ENCODE measurements at places on chromosomes 12 and 14.

DNA sequence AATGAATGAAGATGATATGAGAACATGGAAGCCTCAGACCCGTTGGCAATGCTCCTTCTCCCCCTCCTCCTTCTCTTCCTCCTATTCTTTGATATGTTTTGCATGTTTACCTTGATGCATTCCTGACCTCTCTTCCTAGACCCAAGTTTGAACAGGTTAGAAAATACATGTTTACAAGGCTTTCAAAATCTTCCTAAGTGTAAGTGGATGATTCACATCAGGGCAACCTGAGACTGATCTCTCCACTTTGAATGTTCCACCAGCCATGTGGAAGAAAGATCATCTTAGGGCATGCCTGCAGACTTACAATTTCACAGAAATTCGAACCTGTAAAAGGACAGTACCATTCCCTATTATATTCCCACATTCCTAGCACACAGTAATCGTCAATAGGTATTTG lies 18.0 kb upstream of the LDHB start:
- no peak for DNase-seq

DNA sequence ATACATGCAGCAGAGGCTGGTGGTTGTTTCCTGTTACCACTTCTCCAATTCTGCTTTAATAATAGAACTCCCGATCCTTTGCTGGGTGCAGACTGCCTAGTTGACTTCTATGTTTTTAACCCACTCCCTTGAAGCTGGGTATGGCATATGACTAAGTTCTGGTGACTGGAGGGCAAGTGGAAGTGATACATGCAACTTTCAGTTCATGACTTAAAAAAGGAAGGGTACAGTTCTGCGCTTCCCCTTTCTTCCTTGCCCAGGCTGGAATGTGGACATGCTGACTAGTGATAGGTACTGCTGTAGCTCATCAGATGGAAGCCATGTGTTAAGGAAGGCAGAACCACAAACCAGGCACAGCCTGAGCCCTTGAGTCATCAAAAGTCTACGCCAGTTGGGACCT lies 2.4 kb upstream of the A2M start:
- DNase-seq, result peak; percentile 86

- DNase-seq, result peak; percentile 27
Measured at GRCh38 chr14:95432144-95433093, 84.0 kb downstream of the SYNE3 start.

- no peak for DNase-seq
Measured at GRCh38 chr12:68344126-68344525, 12.0 kb upstream of the MDM1 start.

- no peak for DNase-seq
Measured at GRCh38 chr12:31527083-31527482, 63.9 kb downstream of the DENND5B start.

- DNase-seq, result peak; percentile 18
Measured at GRCh38 chr12:32897281-32897610, 669 bp upstream of the PKP2 start.

DNA sequence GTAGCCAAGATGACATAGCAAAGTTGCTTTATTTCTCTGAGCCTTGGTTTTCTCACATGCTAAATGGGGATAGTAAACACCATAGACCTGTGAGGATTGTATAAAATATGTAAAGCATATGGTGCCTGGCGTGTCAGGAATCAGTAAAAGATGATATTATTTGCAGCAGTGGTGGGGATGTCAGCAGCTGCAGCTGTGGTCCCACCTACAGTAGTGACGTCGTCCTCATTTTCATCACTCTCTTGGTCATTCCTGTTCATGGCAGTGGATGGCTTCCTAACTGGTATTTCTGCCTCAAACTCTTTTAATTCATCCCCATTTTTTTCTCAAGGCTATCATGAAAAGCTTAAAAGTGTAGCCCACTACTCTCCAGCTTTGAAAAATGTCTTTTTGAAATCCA lies 12.1 kb downstream of the BMAL2 start:
- no peak for DNase-seq

GRCh38 chr12:29035112-29035511 lies 114.0 kb upstream of the FAR2 start:
- DNase-seq, result no peak

DNA sequence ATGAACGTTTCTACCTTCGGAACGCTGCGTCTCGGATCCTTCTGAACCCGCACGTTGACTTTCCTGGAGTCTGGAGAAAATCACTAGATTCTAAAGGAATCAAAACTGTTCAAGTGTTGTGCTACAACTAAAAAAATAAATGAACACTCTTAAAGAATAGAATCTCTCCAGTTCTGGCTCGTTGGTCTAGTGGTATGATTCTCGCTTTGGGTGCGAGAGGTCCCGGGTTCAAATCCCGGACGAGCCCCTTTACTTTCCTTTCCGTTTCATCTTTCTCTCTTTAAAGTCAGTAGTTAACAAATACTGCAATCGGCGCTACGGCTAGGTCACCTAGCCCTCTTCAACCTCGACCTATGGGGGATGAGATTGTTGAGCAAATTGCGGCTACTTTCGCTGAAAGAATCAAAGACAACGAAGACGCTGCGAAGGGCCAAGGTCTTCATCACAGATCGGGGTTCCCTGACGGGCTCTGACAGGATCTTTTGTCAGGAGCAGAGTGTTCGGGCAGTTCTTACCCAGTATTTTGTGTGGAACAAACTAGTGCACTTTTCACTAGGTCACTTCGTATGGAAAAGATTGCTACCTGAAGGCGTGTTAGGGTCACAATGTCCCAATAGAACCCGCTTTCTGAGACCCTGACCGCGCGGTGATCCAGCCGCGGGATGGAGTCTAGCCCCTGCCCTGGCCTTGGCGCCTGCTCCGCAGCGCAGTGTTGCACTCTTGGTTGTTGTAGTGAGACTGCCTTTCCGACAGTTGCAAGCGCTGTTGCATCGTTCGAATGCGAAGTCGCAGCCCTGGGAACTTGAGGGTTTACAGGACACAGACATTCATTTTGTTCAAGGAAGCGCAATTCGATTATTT lies 8.4 kb downstream of the OR6S1 start:
- peak; percentile 92 for DNase-seq

DNA sequence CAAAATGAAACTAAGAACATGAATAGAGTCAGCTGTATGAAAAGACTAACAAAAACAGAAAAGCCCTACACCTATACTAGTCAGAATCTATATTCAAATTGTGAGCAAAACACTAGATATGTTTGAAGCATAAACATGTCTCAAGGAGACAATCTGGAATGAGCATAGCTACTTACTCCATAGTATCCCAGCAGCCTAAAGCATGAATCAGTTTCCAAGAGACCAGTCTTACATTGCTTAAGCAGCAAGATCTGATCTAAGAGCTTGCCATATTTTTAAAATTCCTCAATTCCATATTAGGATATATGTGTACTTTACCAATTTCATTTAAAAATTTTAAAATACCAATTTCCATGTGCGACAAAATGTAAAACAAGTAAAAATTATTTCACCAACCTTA lies 7.7 kb downstream of the CAPS2 start:
- no peak for DNase-seq

GRCh38 chr14:69262516-69262915 lies 2.6 kb downstream of the GALNT16 start:
- DNase-seq, result no peak

DNA sequence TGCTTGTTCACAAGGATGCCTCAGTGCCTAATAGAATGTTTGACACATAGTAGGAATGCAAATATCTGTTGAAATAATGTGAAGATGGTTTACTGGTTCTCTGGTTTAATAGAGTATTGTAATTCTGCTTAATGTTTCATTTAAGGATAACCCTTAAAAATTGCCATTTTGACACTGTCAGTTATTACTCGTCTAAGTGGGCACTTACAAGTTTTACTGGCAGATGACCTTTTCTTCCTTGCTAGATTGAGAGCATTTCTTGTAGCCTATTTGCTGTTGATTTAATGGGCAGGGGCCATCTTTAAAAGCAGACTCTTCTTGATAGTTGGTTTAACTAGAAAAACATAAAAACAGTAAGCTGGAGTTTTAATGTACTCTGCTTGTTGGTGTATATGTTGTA lies 1.9 kb downstream of the TMEM263 start:
- DNase-seq, result peak; percentile 26

DNA sequence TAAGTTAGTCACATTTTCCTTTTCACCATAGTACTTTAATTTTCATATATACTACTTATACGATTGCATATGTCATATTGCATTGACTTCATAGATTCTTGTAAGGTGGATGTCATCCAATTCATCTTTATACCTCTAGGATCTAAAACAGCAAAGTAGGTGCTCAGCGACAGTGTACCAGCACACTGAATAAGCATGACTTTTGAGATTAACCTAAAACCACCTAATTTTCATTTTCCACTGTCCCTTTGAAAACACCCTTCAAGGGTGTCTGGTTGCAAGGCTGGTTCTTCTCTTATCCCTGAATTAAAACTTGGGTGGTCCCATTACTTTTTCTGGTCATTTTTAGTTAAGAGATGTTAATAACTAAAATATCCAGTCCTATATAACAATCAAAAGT lies 4.4 kb downstream of the GPR19 start:
- DNase-seq, result no peak

DNA sequence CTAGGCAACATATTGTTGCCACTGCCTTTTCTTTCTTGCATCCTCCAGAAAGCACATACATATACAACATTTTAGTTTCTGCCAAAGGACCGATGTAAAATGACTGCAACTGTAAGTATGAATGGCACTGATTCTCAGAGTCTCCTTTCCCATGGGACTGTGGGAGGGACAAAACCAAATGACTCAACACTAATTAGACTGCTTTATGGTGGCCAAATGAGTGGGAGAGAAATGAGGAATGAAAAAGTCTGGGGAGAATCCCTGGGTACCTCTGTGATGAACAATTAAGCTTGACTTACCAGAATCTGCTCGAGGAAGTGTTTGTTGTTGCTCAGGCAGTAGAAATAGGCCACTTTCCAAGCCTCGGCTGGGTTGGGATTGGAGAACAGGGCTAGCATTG lies 10.1 kb downstream of the ZFYVE26 start:
- DNase-seq, result no peak

DNA sequence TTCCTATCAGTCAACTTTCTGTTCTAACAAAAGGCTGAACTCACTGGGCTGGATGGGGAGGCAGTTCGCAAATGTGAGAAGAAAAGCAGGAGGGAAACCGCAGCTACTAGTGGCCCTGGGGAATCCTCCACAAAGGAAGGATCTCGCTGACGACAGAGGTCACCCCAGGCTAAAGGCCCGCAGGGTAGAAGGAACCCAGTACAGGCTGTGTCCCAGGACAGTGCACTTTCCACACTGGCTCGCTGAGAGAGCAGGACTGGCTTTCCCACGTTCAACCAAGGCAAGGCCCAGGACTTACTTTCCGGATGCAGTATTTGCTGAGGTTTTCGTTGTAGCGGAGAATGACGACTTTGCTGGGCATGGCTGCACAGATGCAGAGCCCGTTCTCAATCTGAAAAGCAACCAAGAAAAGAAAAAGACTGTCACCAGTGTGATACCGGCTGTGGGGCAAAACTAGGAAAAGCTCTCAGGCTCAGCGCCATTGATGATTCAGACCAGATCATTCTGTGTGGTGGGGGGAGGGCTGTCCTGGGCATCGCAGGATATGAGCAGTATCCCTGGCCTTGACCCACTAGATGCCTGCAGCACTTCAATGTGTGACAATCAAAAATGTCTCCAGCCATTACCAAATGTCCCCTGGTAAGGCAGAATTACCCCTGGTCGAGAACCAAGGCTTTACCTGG lies 36.3 kb downstream of the PRKAB1 start:
- no peak for DNase-seq

GRCh38 chr14:63088865-63089264 lies 43.6 kb upstream of the KCNH5 start:
- no peak for DNase-seq

- no peak for DNase-seq
Measured at GRCh38 chr12:93166541-93167307, 211.0 kb upstream of the NUDT4 start.

- DNase-seq, result no peak
Measured at GRCh38 chr12:52971679-52972329, 22.9 kb downstream of the KRT18 start.

GRCh38 chr14:32709027-32709426 lies 229.7 kb upstream of the NPAS3 start:
- DNase-seq, result no peak

DNA sequence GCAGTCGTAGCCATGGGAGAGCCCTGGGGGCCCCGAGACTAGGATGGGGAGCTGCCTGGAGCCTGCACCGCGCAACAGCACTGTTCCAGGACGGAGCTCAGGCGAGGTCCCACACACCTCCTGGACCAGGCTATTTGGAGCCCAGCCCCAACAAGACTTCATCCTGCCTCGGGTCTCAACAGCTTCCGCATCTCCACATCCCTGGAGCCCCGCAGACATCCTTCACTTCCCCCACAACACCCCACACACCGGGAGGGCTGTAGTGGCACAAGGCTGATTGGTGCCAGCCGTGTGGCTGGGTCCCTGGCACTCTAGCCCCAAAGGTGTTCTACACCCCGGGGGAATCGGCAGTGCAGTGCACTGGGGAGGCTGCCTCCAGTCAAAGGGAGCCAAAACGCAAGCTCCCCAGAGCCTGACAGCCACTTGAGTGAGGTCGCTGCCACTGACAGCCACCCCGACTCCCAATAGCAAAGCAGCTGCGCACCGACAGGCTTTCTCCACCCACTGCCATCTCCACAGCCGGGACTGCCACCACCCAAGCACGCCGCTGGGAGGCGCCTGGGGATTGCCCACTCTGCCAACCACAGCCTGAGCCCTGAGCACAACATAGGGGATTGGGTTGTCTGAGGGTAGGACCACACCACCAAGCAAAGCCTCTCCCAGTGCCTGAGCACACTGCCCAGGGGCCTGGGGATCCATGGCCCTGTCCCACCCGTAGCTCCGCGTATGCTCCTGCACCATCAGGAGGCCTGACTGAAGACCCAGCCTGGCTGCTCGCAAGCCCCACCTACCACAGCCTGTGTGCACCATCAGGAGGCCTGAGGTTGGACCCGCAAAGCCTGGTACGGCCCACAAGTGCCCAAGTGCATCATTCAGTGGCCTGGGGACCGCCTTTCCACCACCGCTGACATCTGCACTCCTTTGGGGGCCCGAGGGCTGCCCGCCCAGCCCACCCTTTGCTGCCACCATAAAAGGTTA lies 13.2 kb upstream of the KLRF1 start:
- peak; percentile 94 for DNase-seq

GRCh38 chr14:50520947-50521815 lies 11.2 kb downstream of the MAP4K5 start:
- no peak for DNase-seq

DNA sequence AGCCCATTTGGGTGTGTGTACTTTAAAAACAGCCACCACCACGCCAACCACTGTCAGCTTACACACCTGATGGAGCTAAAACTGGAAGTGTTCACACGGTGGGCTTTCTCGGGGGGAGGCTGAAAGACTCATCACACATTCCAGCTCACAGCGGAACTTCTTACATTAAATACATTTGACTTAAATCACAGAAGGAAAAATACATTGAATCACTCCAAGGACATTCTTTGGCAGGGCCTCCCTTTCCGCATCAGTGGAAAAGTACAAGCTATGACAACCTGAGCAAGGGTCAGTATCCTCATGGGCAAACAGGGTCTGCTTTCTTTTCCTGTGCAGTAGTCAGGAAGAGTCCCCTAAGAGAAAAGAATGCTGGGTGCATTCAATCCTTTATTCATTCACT lies 31.0 kb upstream of the TC2N start:
- no peak for DNase-seq

- DNase-seq, result peak; percentile 66
Measured at GRCh38 chr12:2283916-2284315, 231.1 kb downstream of the CACNA1C start.
